Inflammatory macrophage treated with lipopolysaccharide for 4 hours (primary cell): ENCODE measurements at places on chromosomes 1 and 21.
A peak's percentile ranks its signal among the peaks of the same experiment; 100 is the strongest.

DNA sequence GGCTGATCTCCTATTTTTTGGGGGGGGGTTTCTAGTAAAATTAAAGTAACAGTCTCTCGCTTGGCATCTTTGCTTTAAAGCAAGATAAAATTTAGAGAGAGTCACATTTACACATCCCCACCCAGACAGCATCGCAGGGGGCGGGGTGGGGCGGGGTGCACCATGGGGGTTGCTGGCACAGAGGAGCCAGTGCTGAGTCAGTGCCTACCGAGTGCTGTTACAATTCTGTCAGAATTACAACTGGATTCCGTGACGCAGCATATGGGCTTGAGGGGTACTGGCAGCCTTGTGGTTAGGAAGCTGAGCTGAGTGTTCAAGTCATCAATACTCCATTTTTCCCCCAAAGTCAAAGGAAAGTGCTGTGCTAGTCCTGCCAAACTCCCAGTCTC, 175.9 kb downstream of the PRDM16 start:
- no peak for DNase-seq

GRCh38 chr1:201528631-201529252, 10.2 kb upstream of the NAV1 start:
- DNase-seq, result no peak

GRCh38 chr1:46133781-46134350, 1.4 kb upstream of the PIK3R3 start:
- DNase-seq, result no peak

- DNase-seq, result peak; percentile 85
Measured at GRCh38 chr1:198656500-198656932, 17.7 kb downstream of the PTPRC start.

GRCh38 chr1:5502311-5503194, 489.7 kb downstream of the NPHP4 start:
- no peak for DNase-seq

- no peak for DNase-seq
Measured at GRCh38 chr1:33715195-33715811, 148.6 kb upstream of the HMGB4 start.

DNA sequence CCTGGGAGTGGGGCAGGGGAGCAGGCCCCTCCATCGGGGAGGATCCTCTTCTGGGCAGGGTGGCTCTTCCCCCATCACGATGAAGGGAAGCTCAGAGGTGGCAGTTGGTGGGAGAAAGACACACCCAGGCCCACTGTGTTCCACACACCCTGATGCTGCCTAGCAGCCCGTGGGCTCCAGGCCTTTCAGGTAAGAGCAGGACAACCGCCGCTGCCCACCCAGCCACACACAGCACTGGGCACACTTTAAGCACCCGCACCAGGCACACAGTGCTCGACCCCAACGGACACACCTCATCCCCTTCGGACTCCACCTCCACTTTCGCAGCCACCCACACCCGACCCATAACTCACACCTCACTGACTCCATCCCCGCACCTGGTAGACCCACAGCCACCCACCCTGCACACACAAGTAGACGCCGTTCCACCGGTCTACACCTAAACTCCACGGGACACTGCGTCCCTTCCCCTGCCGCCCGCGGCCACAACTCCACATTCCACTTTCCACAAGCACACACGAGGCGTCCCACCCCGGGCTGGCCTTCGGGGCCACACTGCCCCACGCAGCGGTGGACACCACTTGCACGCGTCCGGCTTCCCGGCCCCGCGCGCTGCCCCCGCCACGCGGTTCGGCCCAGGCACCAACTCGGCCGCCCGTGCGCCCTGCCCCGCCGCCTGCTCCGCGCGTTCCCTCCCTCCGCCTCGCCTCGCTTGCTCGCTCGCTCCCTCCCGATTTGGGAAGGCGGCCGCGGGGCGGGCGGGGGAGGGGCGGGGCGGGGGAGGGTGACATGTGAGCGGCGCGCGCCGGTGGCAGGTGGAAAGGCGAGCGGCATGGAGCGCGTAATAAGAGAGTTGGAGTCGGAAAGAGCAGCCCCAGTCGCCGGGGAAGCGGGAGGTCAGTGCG, at the start of gene KCNQ4:
Gene KCNQ4, plus strand, starts transcription at position 787 of the 905 bp plus-strand sequence. CDS start 307 bp downstream, outside the sequence.
- no peak for DNase-seq

GRCh38 chr1:209624558-209625549, 27.4 kb downstream of the LAMB3 start:
- peak; percentile 79 for DNase-seq
